T-helper 1 cell (primary cell): ENCODE measurements at places on chromosomes 1 and 21.

- DNase-seq, result no peak
Measured at GRCh38 chr1:59238333-59238934, 58.5 kb upstream of the FGGY start.

DNA sequence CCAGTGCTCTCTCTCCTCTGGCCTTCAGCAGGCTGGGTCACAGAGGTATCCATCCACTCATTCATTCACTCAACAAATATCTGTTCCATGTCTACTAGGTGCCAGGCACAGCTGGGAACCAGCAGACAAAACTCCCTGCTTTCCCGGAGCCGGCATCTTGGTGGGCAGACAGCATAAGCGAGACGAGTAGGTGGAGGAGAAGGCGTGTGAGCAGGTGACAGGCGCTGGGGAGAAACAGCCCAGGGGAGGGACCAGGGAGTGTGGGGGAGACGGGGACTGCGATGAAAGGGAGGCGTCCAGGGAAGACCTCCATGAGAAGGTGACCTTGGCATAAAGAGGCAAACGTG, 11.0 kb upstream of the KCNAB2 start:
- DNase-seq, result no peak

DNA sequence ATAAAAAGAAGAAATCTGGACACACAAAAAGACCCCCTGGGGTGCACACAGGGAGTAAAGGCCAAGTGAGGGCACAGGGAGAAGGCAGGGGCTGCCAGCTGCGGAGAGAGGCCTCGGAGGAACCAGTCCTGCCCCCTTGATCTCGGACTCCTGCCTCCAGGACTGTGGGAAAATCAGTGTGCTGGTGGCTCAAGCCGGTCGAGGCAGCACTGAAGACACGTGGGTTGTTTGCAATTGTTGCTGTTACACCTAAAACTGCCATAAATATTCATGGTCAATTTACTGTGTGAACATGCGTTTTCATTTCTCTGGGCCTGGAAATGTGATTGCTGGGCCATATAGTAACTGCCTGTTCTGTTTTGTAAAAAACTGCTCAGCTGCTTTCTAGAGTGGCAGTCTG, 18.5 kb downstream of the IBA57 start:
- no peak for DNase-seq

DNA sequence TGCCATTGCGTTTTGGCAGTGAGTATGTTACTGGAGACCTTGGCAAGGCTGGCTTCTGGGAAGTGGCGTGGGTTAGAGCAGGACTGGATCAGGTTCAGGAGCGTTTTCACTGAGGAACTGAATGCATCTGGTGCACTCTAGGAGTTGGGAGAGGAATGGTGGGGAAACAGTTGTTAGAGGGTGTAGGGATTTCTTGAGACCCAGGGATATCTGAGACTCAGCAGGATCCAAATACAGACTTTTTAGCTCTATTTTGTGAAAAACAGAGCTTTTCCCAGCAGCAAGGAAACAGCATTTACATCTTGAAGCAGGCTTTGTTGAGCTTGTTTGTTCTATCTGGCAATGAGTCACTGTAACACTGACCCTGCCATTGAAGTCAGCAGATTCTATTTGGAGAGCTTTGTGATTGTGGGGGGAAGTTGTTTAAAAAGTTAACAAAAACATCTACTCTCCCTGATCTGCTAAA, 56.9 kb upstream of the NRIP1 start:
- no peak for DNase-seq

DNA sequence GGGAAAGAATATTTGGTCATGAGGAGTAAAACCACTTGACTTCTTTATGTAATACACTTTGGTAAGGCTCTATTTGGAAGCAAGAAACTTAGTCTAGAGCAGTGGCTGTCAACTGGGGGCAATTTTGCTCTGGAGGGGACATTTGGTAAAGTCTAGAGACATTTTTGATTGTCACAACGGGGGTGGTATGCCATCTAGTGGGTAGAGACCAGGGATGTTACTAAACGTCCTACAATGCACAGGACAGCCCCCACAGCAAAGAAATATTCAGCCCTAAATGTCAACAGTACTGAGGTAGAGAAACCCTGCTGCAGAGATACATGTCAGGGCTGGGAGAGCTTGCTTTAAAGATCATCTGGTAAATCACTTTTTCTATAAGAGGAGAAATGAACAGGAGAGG, 13.5 kb downstream of the FUCA1 start:
- DNase-seq, result no peak

- no peak for DNase-seq
Measured at GRCh38 chr1:71660411-71660810, 579.6 kb upstream of the ZRANB2 start.

- DNase-seq, result no peak
Measured at GRCh38 chr1:16181887-16182719, 26.2 kb upstream of the EPHA2 start.

GRCh38 chr1:234559152-234559901, 50.7 kb downstream of the IRF2BP2 start:
- DNase-seq, result no peak

GRCh38 chr1:57157818-57158603, 192.2 kb upstream of the C8B start:
- DNase-seq, result no peak

DNA sequence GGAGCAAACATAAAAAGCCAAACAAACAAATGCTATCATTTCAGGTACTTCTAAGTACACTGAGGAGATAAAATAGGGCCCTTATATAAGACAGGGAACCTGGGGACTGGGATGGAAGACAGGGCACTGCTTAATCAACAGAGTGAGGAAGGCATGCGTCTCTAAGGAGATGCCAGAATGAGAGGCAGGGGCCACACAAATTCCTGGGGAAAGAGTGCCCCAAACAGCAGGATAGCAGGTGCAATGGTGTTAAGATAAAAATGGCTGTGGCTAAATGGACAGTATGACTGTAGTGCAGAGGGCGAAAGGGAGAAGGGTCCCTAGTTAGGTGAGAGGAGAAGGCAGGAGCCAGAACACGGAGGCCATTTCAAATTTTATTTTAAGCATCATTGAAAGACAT, 113.9 kb downstream of the ZBTB18 start:
- no peak for DNase-seq

GRCh38 chr1:86156566-86157455, at the start of gene COL24A1:
Gene COL24A1 (minus strand): TSS chr1:86156772. CDS start chr1:86156396, 376 bp downstream.
- DNase-seq, result no peak
